ENCODE measurements at places on chromosomes 16 and 17.

GRCh38 chr17:76710863-76711611 lies at the start of gene MXRA7:
MXRA7 (minus strand) TSS chr17:76710965; CDS start chr17:76710946, 19 bp downstream.
- DNase-seq, result peak; percentile 87

DNA sequence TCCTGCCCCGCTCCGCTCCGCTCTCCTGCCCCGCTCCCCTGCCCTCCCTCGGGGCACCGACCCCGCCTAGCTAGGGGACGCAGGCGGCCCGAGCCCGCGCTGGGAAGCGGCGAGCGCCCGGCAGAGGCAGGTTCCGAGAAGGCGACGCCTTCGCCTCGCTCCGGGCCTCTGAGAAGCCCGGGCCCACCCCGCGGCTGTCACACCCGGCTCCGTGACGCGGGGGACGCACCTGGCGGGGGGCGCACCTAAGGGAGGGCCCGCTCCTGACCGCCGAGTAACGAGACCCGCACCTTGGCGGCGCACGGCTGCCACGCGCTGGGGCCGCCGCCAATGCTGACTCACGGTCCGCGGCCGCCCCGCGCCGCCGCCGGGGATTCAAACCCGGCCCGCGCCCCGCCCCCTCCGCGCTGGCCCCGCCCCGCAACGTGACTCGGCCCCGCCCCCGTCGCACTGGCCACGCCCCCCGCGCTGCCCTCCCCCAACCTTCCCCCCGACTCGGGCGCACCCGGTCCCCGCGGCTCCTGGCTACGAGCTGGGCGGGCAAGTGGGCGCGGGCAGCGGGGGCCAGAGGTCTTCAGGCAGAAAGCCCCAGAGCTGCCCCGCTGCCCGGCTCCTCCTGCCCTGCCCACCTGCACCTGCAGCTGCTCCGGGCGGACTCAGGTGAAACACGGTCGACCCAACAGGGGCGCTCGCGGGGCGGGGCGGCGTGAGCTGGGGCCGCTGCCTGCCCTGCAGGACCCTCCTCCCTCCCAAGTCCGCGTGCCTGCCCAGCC lies 27.8 kb downstream of the GNPTG start:
- peak; percentile 84 for DNase-seq

- no peak for DNase-seq
Observed at GRCh38 chr16:12474806-12475410, 328.8 kb downstream of the CPPED1 start.

- DNase-seq, result no peak
Observed at GRCh38 chr17:320139-320538, 32.5 kb downstream of the RPH3AL start.

GRCh38 chr16:66372898-66373155 lies 6.3 kb downstream of the CDH5 start:
- no peak for DNase-seq

DNA sequence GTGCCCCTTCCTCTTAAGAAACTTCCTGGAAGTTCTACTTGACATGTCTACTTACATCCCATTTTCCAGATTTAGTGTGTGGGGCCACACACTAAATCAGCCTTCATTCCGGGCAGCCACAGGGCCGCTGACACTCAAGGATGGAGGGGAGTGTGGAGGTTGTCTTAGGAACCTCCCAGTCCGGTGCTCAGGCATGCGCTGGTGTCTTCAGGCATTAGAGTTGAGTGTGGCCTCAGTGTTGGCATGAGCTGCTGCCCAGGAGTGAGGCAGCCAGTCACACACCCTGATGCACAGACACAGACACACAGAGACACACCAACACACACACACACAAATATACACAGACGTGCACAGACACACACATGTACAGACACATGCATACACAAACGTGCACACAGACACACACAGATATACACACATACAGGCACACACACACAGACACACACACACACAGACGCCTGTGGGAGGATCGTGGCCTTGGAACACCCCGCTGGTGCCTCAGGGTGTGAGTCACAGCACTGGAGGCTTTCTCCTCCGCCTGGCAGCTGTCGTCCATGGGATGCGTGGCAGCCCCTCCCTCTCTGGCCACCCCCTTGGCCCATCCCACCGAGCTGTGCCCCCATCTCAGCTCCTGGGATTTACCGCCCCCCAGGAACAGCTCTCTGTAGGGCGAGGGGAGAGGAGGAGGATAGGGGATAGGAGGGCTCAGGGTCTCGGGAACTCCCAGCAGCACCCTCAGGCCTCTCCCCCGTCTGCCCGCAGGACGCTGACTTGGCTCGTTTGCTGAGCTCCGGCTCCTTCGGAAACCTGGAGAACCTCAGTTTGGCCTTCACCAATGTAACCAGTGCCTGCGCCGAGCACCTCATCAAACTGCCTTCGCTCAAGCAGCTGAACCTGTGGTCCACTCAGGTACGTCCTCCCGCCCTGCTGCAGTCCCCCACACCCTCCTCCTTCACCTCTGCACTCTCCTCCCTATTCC lies 75.6 kb upstream of the PLCG2 start:
- DNase-seq, result peak; percentile 90

- DNase-seq, result no peak
Observed at GRCh38 chr17:7831233-7831632, 2.8 kb upstream of the KDM6B start.

DNA sequence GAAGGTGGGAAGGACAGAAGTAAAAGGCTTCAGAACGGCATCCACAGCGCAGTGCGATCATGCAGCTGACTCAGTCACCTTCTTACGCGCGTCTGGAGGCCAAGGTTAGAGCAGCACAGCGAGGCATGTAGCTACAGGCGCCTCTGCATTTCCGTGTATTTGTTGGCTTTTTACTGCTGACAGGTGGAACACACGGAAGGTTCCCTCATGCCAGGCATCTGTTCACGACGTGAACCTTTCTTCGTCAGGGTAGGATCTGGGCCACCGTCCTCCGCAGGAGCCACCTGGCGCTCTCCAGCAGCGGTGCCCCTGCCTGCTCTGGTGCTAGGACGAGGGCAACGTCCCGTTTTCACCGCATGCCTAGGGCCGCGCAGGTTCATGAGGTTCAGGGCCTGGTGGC lies 15.3 kb downstream of the TMEM204 start:
- no peak for DNase-seq

- no peak for DNase-seq
Observed at GRCh38 chr16:54434859-54435258, 148.3 kb upstream of the IRX3 start.

DNA sequence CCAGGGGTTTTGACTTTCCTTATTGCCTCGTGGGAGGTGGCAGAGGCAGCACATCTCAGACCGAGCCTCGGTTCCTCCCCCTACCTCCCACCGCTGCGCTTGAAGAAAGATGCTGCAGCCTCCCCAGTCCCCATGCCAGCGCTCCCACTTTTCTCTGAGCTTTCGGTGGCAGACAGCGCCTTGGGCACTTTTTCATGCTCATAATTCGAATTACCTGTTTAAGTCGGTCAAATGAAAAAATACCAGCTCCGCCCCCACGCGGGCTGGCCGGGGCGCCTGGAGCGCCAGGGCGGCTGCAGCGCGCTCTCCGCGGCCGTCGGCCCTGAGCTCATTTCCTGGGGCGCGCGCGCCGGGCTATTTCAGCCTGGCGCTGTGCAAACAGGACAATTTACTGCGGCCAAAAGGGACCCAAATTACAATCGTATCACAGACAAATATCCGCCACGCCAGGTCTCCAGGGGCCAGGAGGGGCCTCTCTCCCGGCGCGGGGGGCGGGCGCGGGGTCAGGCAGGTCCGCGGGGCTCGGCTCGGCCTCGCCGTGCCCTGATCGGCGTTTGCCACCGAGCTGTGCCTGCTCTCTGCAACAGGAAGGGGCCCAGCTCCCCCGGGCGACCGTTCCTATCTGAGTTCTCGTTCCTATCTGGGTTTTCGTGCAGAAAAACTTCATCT lies 45.0 kb downstream of the SOST start:
- DNase-seq, result peak; percentile 34

GRCh38 chr16:55062442-55062841 lies 131.8 kb downstream of the IRX5 start:
- DNase-seq, result peak; percentile 14
